Germinal center (tissue), 1 donor: ENCODE measurements at places on chromosomes 13 and 19.

- DNase-seq: no peak
Observed at GRCh38 chr19:13056052-13056660, 46.5 kb downstream of the LYL1 start.

- DNase-seq: no peak
Observed at GRCh38 chr13:46618694-46619254, 65.8 kb downstream of the LRCH1 start.

GRCh38 chr13:40181203-40181845, 485.1 kb downstream of the FOXO1 start:
- no peak for DNase-seq

- DNase-seq: no peak
Observed at GRCh38 chr13:46207828-46208227, 3.9 kb upstream of the LRRC63 start.

- DNase-seq: no peak
Observed at GRCh38 chr13:82305588-82305987, 1576.7 kb downstream of the SLITRK1 start.

DNA sequence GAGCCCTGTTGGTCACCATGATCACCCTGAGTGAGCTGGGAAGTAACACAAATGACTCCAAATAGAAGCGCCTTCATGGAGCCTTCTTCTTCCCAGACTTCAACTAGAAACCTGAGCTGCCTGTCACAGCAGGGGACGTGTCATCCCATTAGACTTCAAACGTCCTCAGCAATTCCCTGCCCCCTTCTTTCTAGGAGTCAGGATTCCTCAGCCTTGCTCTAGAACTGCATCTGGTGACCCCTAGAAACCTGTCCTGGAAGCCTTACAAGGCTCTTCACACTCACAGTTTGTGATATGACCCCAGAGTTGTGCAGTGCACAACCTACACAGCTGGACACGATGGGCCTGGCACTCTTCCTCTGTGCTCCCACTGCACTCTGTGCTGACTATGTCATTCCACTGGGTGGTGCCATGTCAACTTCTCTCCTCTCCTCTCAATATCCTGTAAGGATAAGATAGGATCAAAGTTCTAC, 23.6 kb upstream of the TTYH1 start:
- DNase-seq: no peak

- DNase-seq: no peak
Observed at GRCh38 chr13:66849706-66850105, 380.4 kb downstream of the PCDH9 start.

DNA sequence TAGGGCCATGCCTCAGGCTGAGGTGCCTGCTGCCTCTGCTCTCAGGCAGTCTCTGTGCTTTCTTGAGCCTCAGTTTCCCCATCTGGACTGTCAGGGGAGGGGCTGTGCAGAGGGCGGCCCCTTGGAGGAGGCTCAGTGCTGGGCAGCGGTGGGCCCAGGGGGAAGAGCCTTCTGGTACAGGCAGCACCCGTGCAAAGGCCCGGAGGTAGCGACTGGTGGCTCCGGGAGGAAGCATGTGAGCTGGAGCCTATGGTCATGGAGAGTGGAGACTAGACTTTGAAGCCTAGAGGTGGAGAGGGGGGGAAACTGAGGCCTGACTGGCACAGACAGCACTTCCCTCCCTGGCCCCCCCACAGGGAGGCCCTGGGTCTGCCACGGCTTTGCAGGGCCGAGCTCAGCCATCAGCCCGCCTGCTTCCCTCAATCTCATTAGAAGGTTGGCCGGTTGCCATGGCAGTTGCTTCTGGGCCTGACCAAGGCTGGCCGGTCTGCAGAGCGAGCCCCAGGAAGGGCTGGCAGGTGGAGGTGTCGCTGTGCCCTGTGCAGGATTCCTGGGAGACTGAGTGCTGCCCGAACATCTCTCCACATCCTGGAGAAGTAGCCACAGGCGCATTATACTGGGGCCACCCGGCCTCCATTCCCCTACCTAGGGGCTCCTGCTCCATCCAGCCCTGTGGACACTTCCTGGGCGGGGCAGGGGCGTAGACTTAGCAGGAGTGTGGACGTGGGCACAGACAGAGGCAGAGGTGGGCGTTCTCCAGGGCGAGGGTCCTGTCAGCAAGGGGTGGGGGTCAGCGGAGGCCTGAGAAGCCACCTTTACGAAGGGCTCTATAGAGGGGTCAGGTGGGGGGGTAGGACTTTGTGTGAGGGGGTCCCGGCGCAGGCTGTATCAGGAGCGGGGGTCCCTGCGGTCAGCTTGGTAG, 53.2 kb downstream of the CRTC1 start:
- DNase-seq: no peak

- no peak for DNase-seq
Observed at GRCh38 chr13:42999491-42999890, 7.5 kb upstream of the EPSTI1 start.
